NCI-H526 (cell line): ENCODE measurements at places on chromosomes 6 and 20.
A peak's percentile ranks its signal among the peaks of the same experiment; 100 is the strongest.

GRCh38 chr6:25035512-25036435, 100.0 kb upstream of the RIPOR2 start:
- DNase-seq, result peak; percentile 57

GRCh38 chr6:25138934-25139415, 140.2 kb upstream of the CARMIL1 start:
- DNase-seq, result no peak

DNA sequence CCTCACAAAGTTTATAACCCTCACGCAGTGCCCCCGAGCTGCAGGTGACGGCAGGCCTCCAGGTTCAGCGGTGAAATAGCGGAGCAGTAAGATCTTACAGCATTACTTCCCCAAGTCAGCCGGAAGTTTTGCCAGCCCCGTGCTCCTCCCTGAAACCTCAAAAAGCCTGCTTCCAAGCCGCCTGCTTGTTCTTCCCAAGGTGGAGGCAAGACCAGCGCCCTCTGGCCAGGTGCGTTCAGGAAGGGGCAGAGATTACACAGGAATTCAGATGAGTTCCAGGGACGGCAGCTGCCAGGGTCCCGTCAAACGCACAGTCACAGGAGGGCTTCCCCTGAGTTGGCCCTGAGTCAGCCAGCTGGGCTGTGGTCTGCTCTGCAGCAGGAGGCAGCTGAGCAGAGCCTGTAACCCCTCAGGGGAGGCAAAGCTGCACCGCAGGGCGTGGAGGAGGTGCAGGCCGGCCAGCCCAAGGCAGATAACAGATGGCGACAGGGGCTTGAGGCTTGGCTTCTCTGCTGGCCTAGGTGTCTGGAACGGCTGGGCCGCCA, 124.1 kb upstream of the RPS6KA2 start:
- DNase-seq, result no peak

DNA sequence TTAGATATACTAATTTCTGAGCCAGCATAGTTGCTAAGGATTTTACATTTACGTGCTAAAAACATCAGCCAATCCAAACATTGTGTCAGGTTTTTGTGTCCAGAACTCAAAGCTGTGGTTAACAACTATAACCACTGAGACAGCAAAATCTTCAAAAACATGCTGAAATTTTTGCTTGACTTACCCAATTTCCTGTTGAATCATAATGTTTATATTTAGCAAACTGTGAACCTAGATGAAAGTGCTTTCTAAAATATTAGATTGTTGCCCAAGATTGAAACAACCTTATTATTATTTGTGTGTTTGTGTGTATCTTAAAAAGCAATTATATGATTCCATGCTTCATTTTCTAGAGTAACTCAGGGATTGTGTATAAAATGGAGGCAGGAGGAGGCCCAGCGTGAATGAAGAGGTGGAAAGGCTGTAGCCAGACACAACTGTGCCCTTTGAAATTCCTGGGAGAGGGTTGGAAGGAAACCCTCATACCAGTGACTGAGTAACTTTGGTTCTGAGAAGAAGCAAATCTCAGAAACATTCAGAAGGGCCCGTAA, 48.0 kb downstream of the ARMC2 start:
- no peak for DNase-seq

DNA sequence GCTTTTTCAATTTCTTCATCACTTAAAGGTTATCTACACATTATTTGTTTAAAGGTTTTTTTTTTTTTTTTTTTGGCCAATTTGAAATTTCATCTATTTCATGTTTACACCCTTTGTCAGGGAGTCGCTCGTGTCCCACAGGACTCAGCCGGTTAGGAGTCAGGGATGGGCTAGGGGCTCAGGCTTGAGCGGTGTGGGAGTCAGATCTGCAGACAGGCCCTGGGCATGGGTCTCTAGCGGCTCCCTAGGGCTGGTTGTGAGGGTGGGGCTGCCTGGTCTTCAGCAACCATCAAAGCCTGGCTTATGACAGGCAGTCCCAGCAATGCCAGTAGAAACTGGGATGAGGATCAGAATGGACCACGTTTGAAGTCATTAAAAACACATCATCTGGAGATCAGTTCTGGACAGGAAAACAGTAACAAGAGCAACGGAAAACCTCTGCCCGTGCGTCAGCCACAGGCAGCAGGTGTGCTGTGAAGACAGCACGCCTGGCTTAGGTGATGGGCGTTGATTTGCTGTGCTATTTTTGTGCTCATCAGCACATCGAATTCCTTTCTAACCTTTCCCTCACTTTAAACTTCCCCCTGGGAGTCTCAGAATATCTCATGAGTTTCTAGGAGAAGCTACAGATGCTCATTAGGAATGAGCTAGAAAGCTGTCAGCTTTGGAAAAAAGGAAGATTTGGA, 91.3 kb upstream of the MPC1 start:
- DNase-seq, result no peak

GRCh38 chr6:33769248-33769821, 19.6 kb downstream of the LEMD2 start:
- no peak for DNase-seq

- DNase-seq, result no peak
These were observed 141.2 kb downstream of the JARID2 start for GRCh38 chr6:15387118-15387517.

- peak; percentile 99 for DNase-seq
These were observed 70.6 kb upstream of the SOX4 start for GRCh38 chr6:21522797-21523456.

DNA sequence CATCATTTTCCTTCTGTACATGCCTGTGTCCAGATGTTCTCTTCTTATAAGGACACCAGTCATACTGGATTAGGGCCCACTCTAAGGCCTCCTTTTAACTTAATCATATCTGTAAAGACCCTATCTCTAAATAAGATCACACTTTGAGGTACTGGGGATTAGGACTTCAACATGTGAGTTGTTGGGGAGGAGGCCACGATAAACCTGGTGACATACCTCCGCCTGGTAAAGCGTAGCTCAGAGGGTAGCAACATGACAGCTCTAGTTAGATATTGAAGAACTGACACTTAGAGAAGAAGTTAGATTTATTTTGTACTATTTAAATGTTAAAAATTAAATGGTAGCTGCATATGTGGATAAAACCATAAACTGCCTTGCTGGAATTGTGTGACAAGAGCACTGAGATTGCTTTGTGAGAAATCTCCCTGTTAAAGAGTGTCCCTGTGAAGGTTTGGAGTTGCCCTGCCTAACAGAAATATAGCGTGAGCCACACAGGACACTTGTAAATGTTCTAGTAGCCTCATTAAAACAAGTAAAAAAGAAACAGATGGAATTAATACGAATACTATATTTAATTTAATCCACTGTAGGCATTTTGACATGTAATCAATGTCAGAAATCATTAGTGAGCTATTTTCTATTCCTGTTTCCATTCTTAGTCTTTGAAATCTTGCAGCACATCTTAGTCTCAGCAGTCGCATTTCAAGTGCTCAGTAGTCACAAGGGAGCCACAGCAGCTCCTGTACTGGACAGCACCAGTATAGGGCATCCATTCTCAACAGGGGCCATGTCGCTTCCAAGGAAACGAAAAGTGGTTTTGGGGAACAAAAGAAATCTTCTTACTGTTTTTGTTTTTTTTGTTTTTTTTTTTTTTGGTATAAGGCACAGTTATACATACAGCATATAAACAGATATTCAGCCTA, 13.4 kb downstream of the PLCB1 start:
- DNase-seq, result no peak

DNA sequence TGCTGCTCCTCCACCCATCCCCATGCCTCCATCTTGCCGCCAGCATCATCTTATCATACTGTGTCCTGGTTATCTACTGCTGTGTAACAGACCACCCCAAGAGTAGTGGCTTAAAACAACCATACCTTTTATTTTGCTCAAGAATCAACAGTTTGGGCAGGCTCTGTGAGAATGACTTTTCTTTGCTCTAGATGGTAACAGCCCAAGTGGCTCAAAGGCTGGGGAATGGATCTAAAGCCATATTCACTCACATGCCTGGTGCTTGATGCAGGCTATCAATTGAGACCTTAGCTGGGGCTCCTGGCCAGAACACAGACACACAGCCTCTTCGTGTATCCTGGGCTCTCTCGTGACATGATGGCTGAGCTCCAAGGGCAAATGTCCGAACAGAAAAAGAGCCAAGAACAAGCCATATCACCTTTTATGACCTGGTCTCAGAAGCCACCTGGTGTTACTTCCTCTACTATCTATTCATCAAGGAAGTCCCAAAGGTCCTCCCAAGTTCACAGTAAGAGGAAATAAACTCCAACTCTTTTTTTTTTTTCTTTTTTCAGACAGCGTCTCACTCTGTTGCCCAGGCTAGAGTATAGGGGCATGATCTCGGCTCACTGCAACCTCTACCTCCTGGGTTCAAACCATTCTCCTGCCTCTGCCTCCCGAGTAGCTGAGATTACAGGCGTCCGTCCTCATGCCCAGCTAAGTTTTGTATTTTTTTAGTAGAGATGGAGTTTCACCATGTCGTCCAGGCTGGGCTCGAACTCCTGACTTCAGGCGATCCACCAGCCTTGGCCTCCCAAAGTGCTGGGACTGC, 159.3 kb upstream of the JARID2 start:
- no peak for DNase-seq

DNA sequence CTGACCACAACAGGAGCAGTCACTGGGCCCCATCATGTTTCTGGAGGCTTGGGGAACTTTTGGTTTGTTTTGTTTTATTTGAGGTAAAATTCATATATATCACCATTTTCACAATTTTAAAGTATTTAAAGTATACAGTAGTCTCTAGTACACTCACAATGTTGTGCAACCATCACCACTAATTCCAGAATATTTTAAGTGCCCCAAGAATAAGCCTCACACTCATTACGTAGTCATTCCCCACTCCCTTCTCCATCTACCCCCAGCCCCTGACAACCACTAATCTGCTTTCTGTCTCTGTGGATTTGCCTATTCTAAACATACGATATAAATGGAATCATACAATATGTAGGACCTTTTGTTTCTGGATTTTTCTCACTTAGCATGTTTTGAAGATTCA, 29.0 kb downstream of the RTN4IP1 start:
- DNase-seq, result no peak

DNA sequence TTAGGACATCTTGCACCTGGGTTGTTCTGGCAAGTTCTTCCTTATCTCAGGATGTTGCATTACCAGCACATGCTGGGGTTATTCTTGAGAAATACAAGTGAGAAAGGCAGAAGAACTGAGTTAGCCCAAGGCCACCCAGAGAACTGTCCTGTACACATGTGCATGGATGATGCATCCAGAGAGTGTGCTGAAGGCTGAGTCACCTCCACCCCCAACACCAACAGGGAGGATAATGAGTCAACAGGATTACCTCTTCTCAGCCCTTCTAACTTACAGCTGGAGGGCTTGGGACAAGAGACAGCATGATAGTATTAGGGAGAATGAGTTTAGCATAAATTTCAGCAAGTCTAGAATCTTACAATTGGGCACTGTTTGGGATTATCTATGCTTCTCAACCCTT, 8.5 kb downstream of the SCGN start:
- no peak for DNase-seq
